ENCODE measurements at places on chromosomes 3 and 15.

DNA sequence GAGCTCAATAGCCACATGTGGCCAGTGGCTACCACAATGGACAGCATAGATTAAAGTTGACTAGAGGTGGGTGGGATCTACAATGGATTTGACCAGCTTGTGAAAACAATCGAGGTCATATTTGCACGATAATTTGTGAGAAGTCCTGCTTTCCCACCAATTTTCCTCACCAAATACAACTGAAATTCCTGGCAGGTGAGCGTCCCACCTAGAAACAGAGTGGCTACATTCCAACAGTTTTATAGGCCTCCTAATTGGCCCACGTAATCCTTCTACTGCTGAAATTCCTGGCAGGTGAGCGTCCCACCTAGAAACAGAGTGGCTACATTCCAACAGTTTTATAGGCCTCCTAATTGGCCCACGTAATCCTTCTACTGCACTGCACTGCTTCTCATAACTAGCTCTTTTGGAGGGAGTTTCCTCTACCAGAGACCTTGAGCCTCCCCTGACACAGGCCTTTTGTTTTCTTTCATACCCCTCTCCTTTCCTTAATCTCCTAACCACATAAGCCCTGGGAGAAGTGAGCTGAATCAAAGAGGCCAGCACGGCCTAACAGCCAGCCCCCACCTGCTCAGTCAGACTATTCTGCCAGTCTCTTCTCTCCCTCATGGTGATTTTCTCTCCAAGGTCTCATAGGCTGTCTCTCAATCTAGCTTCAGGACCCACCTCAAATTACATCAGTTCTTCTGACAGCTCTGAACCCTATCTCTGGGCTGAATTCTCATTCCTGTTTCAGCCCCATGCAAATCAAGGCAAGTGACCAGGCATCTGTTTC lies 80.2 kb downstream of the BFSP2 start:
- DNase-seq, result no peak

- DNase-seq, result peak; percentile 72
Observed at GRCh38 chr3:136929977-136930670, 27.7 kb upstream of the IL20RB start.

DNA sequence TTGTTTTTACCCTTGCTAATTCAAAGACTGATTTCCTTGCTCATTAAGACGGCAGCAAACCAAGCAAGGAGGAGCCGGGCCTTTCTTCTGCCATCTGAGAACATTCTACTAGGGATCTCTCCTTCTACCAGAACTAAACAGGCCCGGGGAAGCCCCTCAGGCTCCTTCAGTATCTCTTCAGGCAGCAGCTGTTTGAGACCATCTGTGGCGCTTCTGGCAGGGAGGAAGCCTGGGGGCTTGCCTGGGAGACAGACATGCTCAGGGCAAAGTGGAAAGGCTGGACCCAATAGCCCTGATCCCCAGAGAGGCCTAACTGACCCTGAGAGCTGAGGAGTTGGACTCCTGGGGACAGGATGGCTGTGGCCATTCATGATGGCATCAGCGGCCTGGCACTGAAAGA lies 67.9 kb downstream of the FEM1B start:
- DNase-seq, result no peak

GRCh38 chr3:90015688-90016356 lies 908.4 kb downstream of the EPHA3 start:
- DNase-seq, result peak; percentile 2

DNA sequence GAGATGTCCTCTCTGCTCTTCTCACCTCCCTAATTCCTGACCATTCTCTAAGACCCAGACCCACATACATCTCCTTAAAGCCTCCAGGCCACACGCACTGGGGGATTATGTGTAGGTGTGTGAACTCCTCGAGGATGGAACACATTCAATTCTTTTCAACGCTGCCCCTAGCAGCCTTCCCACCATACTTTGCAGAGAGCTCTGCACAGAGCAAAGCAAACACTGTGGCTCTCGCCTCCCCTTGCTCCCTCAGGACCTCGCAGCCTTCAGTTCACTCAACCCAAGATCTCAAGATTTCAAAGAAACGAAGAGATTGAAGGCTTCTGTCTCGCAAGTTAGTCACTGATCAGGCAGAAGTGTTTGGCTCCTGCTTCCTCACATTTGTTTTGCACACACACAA lies 6.0 kb downstream of the ACTC1 start:
- no peak for DNase-seq

- no peak for DNase-seq
Observed at GRCh38 chr3:196169836-196170240, 41.4 kb downstream of the ZDHHC19 start.

DNA sequence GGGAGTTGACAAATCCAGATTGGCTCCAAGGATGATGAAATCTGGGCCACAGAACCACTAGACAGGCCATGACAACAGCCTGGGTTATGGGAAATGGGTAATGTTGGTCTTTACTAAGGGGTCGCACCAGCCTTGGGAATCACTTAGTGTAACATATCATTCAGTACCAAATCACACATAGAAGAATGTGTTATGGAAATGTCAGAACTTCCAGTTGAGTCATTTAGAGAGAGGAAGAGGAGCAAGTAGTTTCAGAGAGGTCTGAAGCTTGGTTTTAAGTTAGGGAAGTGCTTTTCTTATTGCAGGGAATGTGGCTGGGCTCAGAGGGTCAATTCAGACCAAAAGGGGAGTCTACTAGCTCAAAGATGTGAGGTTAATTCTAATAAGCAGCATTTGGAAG lies 241.6 kb upstream of the ZPLD1 start:
- no peak for DNase-seq

DNA sequence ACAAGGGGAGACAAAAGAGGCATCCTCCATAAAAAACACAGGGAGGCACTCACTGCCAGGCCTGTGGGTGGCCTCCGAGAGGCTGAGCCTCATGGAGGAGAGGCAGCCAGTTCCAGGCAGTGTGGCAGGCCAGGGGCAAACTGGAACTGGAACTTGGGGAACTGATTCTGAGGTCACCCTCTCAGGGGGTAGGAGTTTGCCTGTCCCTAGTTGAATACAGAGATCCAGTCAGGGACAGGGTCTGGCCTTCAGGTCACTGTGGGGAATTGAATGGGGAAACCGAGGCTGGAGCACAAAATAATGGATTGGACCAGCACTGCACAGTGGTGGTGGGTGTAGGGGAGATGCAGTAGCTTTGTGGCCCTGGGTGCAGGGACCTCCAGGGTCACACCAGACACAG lies 58.7 kb downstream of the TPRA1 start:
- no peak for DNase-seq

DNA sequence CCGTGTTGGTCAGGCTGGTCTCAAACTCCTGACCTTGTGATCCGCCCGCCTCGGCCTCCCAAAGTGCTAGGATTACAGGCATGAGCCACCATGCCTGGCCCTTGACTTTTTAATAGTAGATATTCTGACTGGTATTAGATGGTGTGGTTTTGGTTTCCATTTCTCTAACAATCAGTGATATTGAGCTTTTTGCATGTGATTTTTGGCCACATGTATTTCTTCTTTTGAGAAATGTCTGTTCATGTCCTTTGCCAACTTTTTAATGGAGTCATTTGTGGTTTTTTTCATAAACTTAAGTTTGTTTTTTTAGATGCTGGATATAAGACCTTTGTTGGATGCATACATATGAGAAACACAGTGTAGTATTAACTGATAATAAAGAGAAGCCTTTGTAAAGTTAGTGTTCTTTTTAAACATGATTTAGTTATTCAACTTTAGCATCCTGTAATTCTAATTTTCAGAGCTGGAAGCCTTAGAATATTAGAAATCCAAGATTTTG lies 280.8 kb downstream of the RBMS3 start:
- no peak for DNase-seq

- DNase-seq, result peak; percentile 96
Observed at GRCh38 chr15:72339777-72340177, 19.8 kb upstream of the CELF6 start.

GRCh38 chr15:29990035-29990434 lies 92.7 kb upstream of the GOLGA8J start:
- DNase-seq, result no peak

DNA sequence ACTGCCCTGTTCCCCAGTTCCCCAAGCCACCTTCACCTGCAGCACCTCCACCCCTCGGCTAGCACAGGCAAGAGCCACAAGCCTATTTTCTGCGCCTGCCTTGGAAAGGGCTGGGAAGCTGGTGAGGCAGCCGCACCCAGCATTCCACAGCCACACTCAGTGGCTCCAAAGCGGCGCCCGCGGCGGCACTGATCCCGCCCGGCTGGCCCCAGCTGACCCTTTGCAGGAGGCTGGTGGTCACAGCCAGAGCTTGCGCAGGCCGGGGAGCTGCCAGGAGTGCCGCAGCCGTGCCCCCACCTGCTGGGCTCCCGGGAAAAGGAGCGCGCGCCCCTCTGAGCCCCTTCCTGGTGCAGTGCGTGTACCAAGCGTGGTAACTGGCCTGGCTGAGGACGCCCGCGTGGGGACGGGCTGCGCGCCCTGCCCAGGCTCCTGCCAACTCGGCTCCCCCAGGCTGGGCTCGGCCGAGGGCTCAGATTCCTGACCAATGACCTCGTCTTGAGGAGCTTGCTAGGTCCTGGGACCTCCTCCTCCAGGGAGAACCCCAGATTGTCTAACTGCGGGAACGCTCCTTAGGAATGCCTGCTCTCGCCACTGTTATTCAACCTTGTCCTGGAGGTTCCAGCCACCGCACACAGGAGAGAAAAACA lies 13.3 kb downstream of the GRAMD2A start:
- peak; percentile 39 for DNase-seq

DNA sequence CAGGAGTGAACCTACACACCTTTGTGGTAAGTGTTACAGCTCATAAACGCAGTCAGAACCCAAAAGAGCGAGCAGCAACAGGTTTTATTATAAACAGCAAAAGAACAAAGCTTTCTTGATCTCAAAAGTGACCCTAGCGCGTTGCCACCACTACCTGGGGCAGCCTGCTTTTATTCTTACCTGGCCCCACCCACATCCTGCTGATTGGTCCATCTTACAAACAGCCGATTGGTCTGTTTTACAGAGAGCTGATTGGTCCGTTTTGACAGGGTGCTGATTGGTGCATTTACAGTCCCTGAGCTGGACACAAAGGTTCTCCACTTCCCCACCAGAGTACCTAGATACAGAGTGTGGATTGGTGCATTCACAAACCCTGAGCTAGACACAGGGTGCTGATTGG lies 143.1 kb downstream of the ARRDC4 start:
- DNase-seq, result no peak

DNA sequence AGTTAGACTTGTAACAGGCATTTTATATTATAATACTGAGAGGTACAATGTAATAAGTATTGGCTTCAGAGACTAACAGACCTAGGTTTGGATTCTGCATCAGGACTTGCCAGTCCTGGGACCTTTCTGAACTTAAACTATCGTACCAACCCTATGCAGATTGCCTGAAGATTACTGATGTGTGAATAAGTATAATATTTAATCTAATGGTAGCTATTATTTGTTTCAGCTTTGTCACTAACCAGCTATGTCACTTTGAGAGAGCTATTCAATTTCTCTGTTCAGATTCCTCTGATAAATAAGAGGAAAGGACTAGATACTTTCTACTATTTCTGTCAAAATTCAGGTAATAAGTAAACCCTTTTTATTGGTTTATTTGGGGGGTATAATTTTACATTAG lies 184.4 kb upstream of the NECTIN3 start:
- no peak for DNase-seq

- no peak for DNase-seq
Observed at GRCh38 chr3:101256511-101256910, 63.9 kb downstream of the IMPG2 start.

DNA sequence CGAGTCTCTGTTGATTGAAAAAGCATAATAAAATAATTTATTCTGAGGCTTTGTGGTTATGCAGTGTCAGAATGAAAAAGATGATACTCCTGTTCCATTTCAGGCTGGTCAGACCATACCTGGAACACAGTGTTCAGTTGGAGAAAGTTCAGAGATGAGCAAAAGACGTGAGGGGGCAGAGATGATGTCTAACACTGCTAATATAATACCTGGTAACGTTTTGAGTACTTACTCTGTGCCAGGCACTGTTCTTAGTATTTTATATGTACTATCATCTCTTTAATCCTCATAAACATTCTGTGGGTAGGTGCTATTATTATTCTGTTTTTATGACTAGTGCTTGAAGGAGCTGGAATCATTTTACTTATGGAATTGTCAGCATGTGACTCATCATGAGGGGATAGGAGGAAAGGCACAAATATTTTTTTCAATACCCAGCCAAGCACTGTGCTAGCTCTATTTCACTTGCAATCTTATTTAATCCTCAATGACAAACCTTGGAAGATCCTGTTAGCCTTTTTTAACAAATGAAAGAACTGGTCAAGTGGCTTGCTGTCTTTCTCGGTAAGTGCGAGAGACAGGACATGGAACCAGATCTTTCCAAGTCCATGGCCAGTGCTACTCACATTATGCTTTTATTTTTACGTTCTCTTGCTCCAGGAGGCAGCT lies 31.8 kb downstream of the IQGAP1 start:
- DNase-seq, result peak; percentile 92

DNA sequence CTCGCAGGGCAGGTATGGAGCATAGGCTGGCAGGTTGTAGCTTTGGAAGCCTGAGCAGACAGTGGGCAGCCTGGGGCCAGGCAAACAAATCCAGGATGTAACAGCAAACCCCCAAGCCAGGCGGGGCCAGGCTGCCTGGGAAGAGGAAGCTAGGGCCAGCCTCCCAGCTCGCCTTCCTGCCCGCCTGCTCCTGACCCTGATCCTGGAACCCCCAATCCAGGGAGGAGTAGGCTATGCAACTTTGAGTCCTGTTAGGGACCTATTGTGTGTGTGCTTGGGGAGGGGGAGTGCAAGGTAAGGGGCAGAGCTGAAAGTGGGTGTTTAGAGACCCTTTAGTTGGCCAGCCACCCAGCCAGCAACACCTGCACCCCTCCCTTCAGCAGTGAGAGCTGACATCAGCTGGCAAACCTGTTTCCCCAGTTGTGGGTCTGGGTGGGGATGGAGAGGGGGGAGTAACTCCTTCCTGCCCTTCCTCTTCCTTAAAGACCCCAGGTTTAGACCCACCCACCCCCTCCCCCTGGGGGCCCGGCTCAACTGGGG lies 2.5 kb downstream of the NBEAL2 start:
- DNase-seq, result no peak

DNA sequence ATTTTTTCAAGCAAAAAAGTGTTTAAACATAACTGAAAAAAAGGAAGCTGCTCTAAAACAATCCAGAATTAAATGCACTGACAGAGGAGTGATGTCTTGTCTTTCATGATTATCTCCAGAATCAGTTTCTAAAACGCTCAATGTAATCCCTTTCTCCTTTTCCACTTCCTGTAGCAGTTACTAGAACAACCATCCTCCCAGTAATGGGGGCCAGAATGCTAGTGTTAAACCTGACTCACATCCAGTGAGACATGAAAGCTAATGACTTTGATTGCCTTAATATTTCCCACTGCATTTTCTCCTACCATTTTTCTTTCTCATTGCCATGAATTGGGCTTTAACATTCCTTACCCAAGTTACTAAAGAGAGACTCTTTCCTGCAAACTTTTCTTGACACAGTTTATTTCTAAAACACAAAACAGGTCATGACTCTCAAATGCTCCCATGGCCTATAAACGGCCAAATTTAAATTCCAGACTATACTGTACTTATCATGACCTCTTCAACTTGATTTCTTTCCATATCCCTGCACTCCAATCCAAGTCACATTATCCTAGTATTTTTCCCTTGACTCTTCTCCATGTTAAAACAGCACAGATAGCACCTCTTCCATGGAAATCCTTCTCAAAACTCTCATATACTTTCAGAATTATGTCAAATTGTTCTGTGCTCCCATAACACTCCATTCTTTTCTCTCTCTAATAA lies 341.4 kb downstream of the NAALADL2 start:
- DNase-seq, result peak; percentile 28

- no peak for DNase-seq
Observed at GRCh38 chr3:195111319-195111705, 159.6 kb downstream of the XXYLT1 start.

Data from iris pigment epithelial cell (primary cell).